Cerebellum (tissue), 4 donors: ENCODE measurements at places on chromosomes 3 and 15.

GRCh38 chr3:65326574-65326973 lies 638.8 kb upstream of the ADAMTS9 start:
- no peak for DNase-seq

DNA sequence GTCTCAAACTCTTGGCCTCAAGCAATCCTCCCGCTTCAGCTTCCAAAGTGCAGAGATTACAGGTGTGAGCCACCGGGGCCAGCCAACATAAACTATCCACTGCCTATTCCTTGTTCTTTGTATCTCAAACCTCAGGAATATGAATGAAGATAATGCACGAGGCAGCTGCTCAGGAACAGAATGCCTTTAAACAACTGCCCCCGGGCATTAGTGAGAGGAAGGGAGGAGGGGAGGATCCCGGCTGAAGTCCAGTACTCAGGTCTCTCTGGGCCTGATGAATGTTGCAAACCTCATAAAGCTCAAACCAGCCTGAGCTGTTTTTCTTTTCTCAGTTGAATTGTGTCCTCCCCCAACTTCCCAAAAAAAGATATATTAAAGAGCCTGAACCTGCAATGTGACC lies 26.9 kb upstream of the MTMR14 start:
- no peak for DNase-seq

GRCh38 chr3:49417516-49418120 lies 4.7 kb downstream of the AMT start:
- DNase-seq, result no peak

DNA sequence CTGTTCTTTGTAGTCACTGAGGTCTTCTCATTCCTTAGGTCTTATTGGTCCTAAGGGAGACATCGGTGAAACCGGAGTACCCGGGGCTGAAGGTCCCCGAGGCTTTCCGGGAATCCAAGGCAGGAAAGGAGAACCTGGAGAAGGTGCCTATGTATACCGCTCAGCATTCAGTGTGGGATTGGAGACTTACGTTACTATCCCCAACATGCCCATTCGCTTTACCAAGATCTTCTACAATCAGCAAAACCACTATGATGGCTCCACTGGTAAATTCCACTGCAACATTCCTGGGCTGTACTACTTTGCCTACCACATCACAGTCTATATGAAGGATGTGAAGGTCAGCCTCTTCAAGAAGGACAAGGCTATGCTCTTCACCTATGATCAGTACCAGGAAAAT lies 11.6 kb downstream of the ADIPOQ start:
- no peak for DNase-seq
